Stimulated activated CD8-positive, alpha-beta memory T cell treated with anti-CD3 and anti-CD28 coated beads, Interleukin-2, amount 100 ng/mL, for 1 hour (primary cell): ENCODE measurements at places on chromosomes 1 and 21.

DNA sequence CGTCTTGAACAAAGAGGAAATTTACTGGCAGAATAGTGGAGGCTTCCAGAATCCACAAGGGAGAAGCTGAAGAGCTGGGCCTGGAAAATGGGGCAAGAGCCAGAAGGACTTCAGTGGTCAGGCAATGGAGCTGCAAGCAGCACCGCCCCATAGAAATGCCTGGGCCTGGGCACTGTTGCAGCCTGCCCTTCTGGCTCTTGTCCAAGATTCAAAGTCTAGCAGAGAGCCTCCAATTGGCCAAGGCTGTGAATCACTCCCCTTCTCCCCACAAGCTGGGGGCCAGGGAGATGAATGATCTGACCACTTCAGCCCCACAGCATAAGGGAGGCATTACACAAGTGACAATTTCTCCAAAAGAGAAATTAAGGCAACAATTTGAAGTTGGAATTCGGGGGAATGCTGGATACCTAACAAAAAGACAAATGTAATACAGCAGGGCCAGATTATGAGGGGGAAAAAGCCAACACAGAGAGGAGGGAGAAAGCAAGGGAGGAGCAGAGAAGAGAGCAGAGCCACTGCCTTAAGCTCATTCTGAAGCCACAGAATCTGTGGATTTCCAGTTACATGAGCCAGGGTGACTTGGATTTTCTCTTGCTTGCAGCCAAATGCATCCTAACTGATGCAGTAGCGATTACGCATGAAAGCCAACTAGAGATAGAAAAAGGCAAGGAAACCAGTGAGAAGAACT lies 80.3 kb downstream of the LRIG2 start:
- DNase-seq, result no peak

DNA sequence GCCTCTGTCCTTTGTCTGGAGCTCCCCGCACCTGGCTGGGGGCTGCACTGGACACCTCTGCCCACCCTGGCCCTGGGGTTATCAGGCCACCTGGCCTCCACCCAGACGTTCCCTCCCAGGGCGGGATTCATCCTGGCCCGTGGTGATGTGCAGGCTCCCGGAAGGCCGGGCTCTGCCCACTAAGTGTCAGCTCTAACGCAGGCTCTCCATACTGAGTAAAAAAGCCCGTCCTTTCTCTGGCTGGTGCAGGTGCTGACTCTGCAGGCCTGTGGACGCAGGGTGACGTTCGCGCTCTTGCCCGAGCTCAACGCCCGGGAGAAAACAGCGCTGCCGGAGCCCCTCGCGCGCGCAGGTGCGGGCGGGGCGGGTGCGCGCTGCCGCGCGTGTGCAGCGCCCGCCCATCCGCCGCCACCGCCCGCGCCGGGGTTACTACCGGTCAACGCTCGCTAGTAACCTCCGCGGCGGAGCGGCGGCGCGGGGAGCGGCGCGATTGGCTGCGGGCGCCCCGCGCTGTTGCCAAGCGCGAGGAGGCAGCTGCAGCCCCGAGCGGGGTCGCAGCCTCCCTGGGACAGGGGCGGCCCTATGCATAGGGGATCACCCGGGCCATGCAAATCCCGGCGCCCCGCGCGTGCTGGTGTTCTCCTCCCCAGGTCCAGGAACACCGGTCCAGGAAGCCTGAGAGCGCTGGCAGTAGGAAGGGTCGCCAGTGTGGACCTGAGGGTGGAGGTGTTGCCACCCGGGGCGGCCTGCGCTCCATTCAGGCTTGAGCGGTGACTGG lies 15.7 kb downstream of the ABCG1 start:
- DNase-seq, result no peak

DNA sequence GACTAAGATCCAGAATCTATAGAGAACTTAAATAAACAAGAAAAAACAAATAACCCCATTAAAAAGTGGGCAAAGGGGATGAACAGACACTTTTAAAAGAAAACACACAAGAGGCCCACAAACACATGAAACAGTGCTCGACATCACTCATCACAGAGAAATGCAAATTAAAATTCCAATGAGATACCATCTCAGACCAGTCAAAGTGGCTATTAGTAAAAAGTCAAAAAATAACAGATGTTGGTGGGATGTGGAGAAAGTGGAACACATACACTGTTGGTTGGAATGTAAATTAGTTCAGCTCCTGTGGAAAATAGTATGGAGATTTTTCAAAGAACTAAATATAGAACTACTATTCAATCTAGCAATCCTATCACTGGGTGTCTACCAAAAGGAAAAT lies 143.1 kb downstream of the IFI44 start:
- no peak for DNase-seq

DNA sequence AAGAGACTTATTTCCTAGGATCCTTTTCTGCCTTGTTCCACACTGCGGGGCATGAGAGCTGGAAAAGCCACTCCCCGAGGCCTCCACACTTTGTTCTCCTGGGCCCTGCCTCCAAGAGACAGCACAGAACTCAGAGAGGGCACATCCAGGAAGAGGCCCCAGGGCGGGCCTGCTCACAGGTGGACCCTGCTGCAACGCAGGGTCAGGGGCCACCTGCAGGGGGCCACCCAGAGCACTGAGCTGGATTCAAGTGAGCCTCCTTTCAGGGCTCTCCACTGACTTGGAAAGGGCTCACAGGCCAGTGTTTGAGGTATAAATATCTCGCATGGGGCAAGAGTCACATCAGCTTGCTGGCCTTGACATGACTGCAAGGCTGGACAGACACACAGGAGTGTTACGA lies 4.8 kb downstream of the RGS16 start:
- no peak for DNase-seq

GRCh38 chr1:21703318-21703963 lies 34.3 kb upstream of the RAP1GAP start:
- no peak for DNase-seq

DNA sequence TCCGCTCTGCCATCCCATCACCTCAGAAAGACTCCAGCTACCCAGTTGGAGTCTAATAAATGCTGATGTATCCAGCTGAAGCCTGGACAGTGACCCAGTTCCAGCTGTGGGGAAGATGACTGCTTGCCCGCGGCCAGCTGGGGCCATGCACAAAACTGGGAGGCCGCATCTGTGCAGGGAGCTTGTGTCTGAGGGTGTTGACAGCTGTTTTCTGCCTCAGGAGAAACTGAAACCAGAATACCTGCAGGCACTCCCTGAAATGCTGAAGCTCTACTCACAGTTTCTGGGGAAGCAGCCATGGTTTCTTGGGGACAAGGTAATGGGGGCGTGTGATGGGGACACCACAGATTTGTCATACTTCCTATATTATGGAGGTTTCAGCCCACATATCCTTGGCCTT lies 3.2 kb downstream of the GSTM2 start:
- DNase-seq, result no peak

DNA sequence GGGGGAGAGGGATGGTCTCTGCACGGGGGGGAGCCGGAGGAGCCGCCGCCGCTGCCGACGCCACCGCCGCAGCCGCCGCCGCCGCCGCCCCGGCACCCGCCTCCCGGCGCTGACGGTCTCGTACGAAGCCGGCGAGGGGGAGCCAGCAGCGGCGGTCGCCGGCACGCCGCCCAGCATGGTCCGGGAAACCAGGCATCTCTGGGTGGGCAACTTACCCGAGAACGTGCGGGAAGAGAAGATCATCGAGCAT lies 311 bp downstream of the SPEN start:
- no peak for DNase-seq

DNA sequence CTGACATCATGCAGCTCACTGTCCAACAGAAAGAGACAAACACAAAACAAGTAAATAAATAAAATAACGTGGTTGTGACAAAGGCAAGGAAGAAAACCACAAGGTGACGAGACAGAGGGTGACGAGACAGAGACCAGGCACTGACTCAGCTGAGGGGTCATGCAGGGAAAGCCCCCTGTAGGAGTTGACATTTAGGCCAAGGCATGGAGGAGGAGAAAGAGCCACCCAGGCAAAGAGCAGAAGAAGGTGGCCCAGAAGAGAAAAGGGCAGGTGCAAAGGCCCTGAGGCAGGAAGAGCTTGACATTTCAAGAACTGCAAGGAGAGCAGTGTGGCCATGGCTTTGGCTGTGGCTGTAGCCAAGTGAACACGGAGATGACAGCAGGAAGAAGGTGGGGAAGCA lies 65.1 kb upstream of the ID3 start:
- no peak for DNase-seq

DNA sequence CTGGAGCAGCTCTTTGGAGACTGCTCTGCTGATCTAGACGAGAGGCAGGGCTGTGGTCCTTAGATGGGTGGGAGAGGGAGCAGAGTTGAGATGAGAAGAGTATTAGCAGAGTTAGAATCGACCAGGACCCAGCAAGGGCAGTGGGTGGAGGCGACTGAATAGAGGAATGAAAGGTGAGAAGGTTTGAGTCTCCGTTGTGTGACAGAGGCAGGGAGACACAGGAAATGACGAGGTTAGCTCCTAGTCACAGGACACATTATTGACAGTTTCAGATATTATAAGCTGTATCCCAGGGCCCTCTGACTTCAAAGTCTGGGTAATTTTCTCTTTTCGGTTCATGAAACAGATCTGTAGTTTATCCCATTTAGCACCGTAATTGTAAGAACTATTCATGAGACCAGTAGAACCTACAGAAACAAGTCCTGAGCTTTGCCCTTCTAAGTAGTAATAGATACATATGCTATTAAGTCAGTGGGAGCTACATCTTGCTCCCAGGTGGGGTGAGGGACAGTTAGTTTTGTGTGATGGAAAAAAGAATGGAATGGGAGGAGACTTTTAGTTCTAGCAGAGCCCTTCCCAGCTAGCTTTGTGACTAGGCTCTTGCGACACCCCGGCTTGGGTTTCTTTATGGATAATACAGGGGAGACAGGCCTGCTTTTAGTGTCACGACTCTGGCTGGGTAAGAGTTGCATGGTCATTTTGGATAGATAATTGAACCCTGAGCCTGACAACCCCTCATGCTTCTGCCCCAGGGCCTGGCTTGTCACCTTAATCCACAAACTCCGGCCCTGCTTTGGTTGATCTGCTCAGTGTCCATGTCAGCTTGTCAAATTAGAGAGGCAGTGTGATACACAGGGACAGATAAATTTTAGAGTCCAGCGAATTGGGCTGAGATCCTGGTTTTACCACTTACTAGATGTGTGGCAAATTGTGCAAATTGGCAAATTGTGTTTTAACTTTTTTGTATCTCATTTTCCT lies 70.2 kb downstream of the UCK2 start:
- DNase-seq, result no peak

DNA sequence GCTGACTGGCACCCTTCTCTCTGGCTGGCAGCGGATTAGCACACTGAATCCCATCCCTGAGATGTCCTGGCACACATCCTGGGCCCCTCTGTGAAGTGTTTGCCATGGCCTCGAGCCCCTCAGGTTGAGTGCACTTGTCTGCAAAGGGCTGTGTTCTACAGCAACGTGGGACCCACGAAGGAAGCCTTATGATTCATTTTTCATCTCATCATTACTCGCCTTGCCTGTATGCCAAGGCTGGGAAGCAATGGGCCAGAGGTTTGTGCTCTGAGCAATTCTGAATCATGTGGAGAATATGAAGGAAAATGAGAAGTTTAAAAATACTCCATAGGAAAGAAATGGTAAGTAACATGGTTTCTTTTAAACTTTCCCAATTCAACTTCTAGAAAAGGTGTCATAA lies 124.8 kb upstream of the LMO4 start:
- no peak for DNase-seq

- no peak for DNase-seq
These were observed 171.0 kb downstream of the VAV3 start for GRCh38 chr1:107793896-107794453.

DNA sequence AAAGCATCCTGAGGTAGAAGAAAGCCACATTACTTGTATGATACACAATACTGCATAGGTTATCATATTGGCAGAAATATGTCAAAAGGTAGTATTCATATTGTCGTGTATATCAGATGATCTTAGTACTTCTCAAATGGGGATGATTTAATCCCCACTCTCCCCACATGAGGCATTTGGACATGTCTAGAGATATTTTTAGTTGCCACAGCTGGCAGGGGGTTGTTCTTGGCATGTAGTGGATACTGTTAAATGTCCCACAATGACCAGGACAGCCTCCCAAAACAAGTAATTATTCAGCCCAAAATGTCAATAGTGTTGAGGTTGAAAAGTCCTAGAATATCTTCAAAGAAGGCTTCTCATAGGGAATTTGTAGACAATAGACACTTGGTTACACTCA lies 162.8 kb downstream of the NEGR1 start:
- no peak for DNase-seq

DNA sequence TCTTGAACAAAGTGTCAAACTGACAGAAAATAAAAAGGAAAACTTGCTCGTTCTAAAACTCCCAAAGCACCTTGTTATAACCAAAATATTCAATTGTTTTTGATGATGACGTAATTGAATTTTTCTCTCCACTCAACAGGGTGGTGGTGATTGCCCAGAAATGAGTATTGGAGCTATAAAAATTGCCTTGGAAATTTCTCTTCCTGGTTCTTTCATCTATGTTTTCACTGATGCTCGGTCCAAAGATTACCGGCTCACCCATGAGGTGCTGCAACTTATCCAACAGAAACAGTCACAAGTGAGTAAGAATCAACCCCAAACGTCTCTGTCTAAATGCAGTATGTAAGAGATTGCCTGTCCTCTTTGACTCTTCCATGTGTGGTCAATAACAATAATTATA lies 130.1 kb downstream of the HMCN1 start:
- no peak for DNase-seq

DNA sequence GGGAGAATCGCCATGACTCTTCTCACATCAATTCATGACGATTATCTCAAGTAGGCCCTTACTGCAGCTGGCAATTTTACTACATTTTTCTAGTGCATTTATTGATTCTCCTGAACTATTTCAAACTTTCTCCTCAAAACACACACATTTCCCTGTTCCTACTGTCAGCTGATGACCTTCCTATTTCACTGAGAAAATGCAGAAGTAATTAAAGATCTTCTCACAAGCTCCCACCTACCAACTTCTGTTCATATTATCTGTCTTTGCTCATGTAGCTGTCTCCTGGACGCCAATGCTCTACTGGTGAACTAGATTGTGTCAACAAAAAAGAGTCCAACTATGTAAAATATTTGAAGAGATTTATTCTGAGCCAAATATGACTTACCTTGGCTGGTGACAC lies 36.4 kb upstream of the FASLG start:
- DNase-seq, result no peak

DNA sequence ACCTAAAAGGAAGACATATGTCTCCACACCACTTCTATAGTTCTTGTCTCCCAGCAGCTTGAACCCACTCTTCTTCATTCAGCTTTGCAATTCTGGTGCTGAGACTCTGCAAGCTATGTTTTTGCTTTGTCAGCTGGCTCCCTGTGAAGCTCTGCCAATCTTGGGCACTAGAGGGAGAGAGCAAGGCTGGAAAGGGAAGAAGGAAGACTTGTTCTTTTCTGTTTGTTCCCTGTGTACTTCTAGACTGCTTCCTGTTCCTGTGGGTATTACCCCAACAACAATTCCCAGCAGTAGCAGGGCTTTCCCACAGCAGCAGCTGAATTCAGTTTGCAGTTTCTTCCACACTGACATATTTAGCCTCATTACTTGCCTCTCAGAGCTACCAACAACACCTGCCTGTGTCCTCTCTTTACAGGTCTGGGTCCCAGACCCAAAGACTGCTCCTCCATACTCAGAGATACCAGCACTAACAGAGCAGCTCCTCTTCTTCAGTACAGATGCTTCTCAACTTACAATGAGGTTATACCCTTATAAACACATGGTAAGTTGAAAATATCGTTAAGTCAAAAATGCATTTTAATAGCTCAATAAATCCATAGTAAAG lies 275.2 kb upstream of the NEGR1 start:
- DNase-seq, result no peak
